ENCODE measurements at places on chromosomes 1 and 21.

DNA sequence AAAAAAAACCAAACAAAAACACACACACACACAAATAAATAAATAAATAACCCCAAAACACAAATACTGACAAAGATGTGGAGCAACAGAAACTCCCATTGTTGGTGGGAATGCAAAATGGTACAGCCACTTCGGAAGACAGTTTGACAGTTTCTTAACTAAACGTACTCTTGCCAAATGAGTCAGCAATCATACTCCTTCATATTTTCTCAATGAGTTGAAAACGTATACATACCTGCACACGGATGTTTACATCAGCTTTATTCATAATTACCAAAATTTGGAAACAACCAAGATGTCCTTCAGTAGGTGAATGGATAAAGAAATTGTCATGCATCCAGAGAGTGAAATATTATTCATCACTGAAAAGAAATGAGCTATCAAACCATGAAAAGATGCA lies 23.5 kb downstream of the ASAP3 start:
- no peak for DNase-seq

GRCh38 chr1:206420471-206420870 lies 49.8 kb upstream of the IKBKE start:
- no peak for DNase-seq

GRCh38 chr1:29963946-29964345 lies 727.6 kb downstream of the PTPRU start:
- DNase-seq: no peak

GRCh38 chr1:152145769-152146168 lies 13.3 kb downstream of the RPTN start:
- no peak for DNase-seq

- DNase-seq: no peak
Measured at GRCh38 chr1:192983349-192983980, 75.7 kb downstream of the UCHL5 start.

DNA sequence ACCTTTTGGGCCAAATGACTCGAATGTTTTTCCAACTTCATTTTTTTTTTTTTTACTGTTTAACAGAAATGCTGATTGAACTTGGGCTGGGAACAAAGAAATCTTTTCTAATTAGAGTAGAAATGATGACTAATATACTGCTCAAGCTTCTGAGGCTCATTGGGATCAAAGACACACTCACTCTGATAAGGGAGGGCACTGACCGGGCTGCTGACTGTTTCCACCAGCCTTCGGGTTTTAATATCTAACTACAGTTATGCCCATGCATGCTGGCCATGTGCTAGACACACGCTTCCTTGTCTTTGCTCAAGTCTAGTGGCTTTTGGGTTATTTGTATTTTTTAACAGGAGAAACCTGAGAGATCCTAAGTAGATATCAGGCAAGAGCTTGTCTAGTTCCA lies 16.8 kb downstream of the ZBTB18 start:
- no peak for DNase-seq

- peak; percentile 77 for DNase-seq
Measured at GRCh38 chr1:175750366-175751071, 7.1 kb upstream of the TNR start.

DNA sequence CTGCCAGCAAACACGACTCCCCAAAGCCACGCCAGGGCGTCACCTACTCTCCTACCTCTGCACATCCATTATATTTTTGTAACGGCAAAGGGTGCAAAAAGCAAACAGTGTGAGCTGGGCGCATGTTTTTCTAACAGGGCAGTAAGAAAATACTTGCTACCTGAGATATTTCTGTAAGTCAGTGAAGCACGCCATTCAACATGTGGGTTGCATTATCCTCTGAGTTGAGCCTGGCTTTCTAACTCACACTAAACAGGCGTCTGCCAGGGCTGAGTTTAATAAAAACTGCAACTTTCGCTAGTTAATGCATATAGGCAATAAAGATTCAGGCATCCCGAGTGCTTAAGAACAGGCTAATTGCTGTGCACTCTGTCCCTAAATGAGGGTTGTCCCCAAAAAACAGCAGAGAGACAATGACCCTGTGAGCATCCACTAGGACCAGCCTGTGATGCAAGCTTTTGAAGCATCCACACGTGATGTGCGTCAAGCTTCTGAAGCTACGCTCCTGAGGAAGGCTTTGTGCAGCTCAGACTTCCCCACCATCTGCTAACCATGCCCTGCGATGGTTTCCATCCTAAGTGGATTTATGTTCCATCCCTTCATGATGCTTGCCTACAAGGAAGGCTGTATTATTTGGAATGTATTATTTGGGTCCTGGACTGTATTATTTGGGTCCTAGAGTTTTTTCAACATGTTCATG lies 70.0 kb upstream of the SIM2 start:
- peak; percentile 41 for DNase-seq

DNA sequence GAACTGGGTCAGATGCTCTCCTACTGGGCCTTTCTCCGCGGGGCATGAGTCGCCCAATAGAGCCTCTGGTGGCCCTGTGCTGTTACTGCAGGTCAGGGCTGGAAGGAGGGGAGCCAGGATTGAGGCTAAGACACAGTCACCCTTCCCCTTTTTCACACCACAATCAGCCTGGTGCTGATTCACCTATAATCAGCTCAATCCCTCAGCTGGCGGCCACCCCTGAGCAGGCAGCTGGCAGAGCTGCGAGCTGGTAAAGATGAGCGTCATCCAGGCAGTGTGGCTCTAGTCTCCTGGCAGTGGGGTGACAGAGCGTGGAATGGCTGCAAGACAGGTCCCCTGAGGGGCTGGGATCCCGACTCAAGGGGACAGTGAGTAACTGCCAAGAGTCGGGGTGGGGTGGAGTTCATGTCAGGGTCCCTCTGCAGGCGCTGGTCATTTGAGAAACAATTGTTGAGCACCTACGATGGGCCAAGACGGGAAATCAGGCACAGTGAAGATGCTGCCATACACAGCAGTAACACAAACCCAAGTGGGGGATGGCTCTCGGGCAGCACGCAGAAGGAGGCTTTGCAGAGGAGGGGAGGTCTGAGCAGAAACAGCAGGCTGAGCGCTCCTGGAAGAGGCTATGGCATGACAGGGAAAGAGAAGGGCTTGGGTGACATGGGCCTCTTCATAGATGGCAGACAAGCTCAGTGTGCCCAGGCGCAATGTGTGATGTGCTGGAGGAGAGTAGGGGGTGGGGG lies 21.8 kb downstream of the ATF3 start:
- DNase-seq: peak; percentile 64

DNA sequence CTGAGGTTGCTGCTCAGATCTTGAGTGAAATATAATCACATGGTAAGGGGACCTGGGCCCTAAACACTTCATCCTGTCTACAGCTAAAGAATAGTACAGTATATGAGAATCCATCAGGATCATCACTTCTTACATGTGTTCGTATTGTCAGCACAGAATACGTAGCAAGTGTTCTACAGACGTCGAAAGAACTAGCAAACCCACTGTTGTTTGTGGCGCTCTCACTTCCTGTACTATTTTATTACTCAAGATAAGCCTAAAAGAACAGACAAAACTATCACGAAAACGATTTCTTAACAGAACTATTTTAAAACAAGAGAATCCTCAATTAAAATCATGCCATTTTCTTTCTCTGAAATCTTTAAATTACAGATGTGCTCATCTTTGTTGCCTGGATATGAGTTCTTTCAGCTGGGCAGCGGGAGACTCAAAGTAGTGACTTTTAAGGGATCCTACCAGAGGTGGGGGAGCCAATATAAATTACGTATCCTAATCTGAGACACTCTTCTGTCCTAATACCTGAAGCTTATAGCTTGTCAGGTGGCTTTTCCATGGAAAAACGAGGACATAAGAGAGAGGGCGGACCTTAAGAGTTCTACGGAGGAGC lies 724 bp downstream of the ST7L start:
- DNase-seq: peak; percentile 61

- DNase-seq: peak; percentile 95
Measured at GRCh38 chr1:21338573-21339355, 48.5 kb upstream of the ECE1 start.

DNA sequence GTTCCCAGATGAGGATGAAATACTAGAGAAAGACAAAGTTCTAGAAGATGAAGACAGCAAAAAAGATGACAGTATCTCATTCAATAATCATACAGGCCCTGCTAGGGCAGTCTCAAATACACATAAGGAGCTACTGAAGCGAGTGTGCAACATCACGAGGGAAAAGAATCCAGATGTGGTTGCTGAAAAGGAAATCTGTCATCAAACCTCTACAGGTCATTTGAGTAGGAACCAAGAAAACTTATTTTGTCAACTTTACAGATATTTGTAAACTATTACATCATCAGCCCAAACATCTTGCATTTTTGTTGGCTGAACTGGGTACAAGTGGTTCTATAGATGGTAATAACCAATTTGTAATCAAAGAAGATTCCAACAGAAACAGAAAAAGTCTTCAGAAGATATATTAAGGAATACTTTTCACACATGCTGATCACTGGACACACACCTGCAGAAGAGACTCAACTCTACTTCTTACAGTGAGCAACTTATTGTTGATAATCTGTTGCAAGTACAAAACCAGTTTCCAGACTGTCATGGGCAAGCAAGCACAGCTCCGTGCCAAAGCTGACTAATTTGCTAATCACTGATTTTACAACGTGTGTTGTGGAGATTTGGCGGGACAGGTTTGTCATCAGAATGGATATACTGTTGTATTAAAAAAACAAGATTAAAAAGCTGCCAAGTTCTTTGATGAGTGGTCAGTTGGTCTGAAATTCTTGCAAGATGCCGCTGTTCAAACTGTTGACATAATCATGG lies 42.1 kb downstream of the TRIM33 start:
- DNase-seq: no peak

GRCh38 chr1:202037706-202038296 lies 27.4 kb downstream of the ELF3 start:
- DNase-seq: no peak

- DNase-seq: no peak
Measured at GRCh38 chr1:48329486-48329885, 107.0 kb downstream of the SLC5A9 start.

DNA sequence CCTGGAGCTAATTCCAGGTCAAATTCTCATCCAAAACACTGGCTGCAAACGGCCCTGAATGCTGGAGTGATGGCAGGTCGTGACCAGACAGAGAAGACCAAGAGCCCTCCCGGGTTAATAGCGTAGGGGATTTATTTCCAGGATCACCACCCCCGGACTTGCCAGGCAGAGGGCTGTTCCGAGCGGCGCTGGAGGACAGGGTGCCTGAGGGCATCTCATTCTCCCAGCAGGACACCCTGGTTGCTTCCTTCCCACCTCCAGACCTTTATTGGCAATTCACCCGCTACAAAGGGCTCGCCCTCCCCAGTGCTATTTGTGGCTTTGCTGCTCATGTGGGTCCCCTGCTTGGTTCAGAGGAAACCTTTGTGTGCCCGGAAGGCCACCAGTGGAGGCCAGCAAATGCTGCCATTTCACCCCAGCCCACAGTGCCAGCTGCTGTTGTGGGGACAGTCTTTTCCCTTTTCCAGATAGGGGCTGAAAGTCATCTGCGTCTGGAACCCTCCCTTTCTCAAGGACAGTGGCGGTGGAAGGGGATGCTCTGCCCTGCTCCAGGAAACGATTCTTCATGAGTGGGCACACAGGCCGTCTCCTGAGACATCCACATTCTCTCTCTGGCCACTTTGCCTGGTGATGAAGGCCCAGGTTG lies 19.0 kb upstream of the C1orf174 start:
- no peak for DNase-seq

GRCh38 chr1:156387870-156388173 lies 18.8 kb downstream of the RHBG start:
- DNase-seq: no peak

GRCh38 chr1:87473203-87473661 lies 144.6 kb downstream of the LMO4 start:
- no peak for DNase-seq

GRCh38 chr1:69697340-69697739 lies 129.6 kb downstream of the LRRC7 start:
- no peak for DNase-seq

- peak; percentile 15 for DNase-seq
Measured at GRCh38 chr1:243315893-243316292, 60.1 kb downstream of the SDCCAG8 start.

- DNase-seq: no peak
Measured at GRCh38 chr1:221871056-221871455, 129.2 kb upstream of the DUSP10 start.

GRCh38 chr1:40901886-40902852 lies 40.0 kb upstream of the CITED4 start:
- no peak for DNase-seq

- DNase-seq: no peak
Measured at GRCh38 chr1:33256221-33256470, 146 bp upstream of the ZNF362 start.

DNA sequence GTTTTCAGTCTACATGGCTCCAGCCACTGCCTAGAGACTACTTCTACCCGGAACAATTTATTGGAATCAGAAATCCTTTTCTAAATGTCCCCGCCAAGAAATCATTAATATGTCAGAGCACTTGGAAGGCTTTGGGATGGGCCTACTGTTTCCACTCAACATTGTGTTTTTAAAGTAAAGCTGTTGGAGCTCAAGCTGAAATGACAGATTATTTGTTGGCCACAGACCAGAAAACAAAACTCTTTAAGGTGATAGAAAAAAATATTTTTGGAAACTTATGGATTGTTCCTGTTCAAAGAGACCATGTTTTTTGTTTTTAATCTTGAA lies 496 bp downstream of the VPS45 start:
- no peak for DNase-seq

GRCh38 chr1:214569357-214570004 lies 18.1 kb upstream of the PTPN14 start:
- DNase-seq: no peak

Data from tongue (tissue), 3 donors.